ENCODE measurements at places on chromosomes 2 and 18.

- H3K4me3 ChIP-seq: no peak overlapping the region
- no peaks in the 10 kb centered on the region for H3K36me3 ChIP-seq
- peak; percentile 64 for DNase-seq
- no peaks in the 10 kb centered on the region for H3K27me3 ChIP-seq
- H3K4me1 ChIP-seq: peaks cover 13% of the 10 kb centered on the region
- no peak overlapping the region for H3K27ac ChIP-seq
Observed at GRCh38 chr2:119820275-119820674, 60.6 kb downstream of the PTPN4 start.

DNA sequence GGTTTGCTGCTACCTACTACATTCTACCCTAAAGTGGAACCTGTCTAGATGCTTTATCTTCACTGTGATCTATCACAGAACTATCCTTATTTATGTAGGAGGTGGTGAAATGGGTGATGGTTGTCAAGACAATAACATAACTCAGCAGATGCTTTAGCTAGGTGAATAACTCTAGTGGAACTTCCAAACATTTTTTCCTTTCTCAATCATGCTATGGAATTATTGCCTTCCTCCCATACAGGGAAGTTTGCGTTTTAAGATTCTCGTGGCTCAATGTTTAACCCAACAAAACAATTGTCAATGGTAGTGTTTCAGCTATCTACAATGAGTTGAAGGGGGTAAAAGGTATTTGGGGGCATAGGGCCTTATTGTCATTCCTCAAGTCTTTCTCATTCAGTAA, 82.6 kb upstream of the GLI2 start:
- DNase-seq: no peak
- H3K4me3 ChIP-seq: no peak overlapping the region
- H3K4me1 ChIP-seq: no peaks in the 10 kb centered on the region
- H3K27me3 ChIP-seq: peaks cover 9% of the 10 kb centered on the region

DNA sequence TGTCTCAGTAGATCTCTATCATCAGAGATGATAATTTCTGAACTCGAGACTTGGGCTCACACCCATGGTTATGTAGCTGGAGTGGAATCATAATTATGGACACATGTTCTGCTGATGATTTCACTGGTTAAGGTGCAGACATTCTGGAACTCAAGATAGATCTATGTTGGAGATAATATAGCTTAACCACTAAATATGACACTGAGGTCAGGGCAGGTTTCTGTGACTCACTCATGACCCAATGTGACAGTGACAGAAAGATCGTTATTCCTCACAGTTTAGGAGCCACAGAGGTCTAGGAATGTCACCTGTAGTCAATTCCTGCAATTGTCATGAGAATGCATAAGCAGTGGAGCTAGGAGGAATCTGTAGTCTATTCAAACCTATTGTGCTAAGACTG, 828.6 kb downstream of the TRIB2 start:
- no peak overlapping the region for H3K4me3 ChIP-seq
- no peak overlapping the region for H3K27ac ChIP-seq
- no peak for DNase-seq
- no peaks in the 10 kb centered on the region for H3K4me1 ChIP-seq

DNA sequence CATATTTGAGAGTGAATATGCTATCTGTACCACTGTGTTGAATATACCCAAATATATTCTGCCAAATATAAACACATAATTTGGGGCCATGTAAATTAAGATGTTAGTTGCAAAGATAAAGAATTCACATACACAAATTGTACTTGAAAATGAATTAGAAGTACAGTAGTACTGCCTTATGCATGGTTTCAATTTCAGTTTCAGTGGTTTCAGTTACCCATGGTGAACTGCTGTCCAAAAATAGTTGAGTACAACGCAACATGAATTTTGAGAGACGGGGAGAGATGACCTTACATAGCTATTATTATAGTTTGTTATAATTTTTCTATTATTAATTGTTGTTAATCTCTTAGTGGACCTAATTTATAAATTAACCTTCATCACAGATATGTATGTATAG, 1313.0 kb upstream of the FAM98A start:
- DNase-seq: no peak
- no peaks in the 10 kb centered on the region for H3K4me1 ChIP-seq

GRCh38 chr2:10591207-10591606, 98.6 kb downstream of the NOL10 start:
- H3K36me3 ChIP-seq: peaks cover 13% of the 10 kb centered on the region
- H3K27ac ChIP-seq: no peak overlapping the region
- no peak for DNase-seq
- H3K4me3 ChIP-seq: no peak overlapping the region
- no peaks in the 10 kb centered on the region for H3K4me1 ChIP-seq
- no peaks in the 10 kb centered on the region for H3K27me3 ChIP-seq

DNA sequence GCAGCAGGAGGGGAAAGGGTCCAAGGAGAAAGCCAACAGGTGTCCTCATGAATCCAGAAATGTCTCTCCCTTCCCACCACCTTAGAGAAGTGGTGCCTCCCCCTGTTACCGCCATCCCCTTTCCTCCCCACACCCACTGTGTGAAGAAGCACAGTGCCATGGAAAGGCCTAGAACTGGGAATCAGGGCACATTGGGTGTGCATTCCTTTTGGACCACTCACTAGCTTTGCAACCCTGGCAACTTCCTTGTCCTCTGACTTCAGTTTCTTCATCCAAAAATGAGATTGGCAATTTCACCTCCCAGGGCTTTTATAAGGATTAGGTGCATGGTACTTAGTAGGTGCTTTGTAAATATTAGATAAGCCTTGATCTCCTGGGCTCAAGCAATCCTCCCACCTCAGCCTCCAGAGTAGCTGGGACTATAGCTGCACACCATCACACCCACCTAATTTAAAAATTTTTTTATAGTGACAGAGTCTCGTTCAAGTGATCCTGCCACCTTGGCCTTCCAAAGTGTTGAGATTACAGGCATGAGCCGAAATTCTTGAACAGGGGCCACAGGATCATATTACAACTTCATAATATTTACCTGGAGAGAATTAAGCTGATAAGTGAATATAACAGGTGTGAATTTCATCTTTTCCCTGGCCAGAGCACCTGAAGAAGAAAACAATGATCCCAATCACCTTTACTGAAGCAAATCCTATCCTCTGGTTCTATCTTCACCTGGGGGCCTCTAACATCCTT, 97.9 kb upstream of the TAF1B start:
- no peaks in the 10 kb centered on the region for H3K27me3 ChIP-seq
- no peak for DNase-seq
- no peak overlapping the region for H3K4me3 ChIP-seq
- no peaks in the 10 kb centered on the region for H3K4me1 ChIP-seq

DNA sequence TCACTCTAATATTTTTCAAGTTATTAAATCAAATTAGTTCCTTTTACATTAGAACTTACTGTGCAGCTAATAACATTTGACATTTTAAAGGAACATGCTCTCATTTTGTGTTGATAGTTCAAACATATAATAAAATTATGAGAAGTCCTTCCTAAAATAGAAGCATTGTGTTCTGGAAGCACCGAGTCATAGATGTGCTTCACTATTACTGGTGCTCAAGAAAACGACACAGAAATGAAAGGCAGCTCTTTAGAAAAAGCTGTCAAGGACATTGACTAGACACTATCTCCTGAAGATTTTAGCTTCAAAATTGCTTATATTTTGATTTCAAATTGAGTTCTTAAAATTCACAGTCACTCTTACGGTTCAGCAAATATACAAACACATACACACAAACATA, 338.3 kb downstream of the NBAS start:
- DNase-seq: no peak
- H3K4me3 ChIP-seq: no peak overlapping the region
- H3K36me3 ChIP-seq: no peaks in the 10 kb centered on the region
- no peaks in the 10 kb centered on the region for H3K27me3 ChIP-seq

GRCh38 chr2:219327719-219328118, 4.8 kb downstream of the RESP18 start:
- H3K27ac ChIP-seq: no peak overlapping the region
- H3K27me3 ChIP-seq: peaks cover 12% of the 10 kb centered on the region
- H3K36me3 ChIP-seq: no peaks in the 10 kb centered on the region

DNA sequence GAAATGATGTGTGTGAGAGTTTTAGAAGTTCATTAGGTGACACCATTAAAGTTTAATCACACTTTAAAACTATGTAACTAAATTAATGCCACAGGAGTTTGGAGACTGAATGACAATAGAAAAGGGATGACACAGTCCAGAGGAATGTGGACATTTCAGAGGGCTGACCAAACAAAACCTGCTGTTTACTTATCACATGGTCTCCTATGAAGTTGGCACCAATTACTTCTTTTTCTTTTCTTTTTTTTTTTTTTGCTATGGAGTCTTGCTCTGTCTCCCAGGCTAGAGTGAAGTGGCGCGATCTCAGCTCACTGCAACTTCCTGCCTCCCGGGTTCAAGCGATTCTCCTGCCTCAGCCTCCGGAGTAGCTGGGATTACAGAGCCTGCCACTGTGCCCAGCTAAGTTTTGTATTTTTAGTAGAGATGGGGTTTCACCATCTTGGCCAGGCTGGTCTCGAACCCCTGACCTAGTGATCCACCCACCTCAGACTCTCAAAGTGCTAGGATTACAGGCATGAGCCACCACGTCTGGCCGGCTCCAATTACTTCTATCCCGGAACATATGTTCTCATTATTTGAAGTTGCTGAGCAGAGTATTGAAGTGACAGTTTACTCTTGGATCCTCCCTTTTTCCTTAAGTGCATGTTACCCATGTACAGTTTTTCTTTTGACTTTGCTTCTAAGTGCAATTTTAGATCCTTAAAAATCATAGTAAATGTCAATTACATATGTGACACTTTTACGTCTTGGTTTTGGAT, 4.3 kb downstream of the AGPS start:
- H3K27ac ChIP-seq: peak overlapping the region; percentile 36
- H3K27me3 ChIP-seq: no peaks in the 10 kb centered on the region
- H3K36me3 ChIP-seq: no peaks in the 10 kb centered on the region

Data from adrenal gland (tissue), 19 donors.